ENCODE measurements at places on chromosomes 2 and 18. TPM values are rescaled to one million over a fixed set of nuclear protein-coding genes. Genes with fewer than 3 reads are reported as not detected.

DNA sequence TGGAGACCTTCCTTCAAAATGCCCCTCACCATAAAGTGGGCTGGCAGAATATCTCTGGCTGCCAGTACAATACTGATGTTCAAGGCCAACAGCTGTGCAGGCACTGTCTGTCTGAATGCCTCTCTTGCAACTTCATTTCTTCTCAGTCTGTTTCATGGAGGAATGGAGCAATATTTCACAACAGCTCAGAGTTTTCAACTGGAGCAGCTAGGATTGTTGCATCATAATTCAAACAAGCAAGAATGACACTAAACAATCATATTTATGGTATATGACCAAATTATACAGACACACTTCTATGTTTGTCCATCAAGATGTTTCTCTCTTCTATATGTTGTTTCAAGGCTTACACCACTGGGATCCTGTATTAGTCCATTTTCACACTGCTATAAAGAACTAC is 444.2 kb downstream of the LRATD1 start:
- no peak for DNase-seq

DNA sequence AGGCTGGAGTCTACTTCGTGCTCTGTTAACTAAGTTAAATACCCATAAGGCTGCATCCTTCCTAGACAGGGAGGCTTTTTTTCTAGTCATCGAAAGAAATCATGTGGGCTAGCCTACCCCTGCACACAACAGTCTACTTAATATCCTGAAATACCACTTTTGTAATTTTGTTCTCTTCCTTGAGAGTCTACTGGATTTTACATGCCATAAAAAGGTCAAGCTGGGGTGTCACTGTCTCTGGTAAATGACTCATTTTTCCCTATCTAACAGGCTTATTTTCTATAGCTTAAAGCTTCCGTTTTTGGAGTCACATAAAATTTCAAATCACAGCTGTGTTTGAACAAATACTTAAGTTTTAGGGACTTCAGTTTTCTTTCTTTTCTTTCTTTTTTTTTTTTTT is 10.7 kb upstream of the STAM2 start:
- DNase-seq = no peak

DNA sequence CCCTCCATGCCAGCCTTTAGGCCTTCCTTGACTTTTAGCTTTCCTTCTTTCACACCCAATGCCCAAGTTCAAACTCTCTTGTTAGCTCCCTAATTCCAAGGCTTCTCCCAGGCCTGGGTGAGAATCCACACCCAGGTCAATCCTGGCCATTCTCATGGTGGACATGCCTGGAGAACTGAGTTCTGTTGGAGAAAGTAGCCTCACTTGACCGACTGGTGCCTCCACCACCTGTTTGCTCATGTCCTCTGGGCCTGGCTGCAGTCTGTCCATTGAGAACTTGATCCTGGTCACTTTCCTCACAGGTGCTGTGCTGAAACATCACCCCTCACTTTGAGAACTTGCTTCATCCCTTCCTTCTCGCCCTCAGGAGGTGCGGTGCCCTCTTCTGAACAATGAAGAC is 189.1 kb upstream of the TWIST2 start:
- DNase-seq = no peak

- DNase-seq = no peak
These were observed 55.8 kb downstream of the GDF7 start for GRCh38 chr2:20722592-20723240.

TCF23 gene
- polyA plus RNA-seq = not detected

PCARE gene
- not detected for polyA plus RNA-seq

- DNase-seq = no peak
These were observed 798 bp downstream of the TANC1 start for GRCh38 chr2:158969162-158969714.

SFTPB gene
- not detected for polyA plus RNA-seq

DNA sequence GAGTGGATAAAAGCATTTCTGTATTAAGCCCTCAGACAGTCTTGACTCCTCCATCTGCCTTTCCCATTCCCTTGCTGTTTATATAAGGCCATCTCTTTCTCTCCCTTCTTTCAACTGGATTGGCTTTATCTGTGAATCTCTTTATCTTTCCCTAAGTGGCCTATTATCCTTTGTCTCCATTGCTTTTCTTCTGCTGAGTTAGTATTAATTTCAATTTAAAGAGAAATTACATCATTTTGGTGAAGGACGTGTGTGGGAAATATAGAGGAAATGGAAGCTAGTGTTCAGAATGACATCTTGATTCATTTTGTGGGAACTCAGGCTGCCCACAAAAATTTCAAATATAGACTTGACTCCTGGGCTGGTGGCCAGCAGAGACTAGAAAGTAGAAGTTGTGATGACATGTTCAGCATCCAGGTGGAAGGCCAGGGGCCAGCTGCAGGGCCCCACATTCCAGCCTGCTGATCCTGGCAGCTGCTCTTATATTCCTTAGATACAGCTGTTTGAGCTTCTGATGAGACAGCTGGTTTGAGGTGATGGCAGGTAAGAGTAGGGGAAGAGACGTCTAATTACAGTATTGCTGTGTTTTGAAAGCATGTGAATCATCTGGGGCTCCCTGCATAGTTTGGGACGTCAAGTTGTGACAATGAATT is 52.3 kb downstream of the DIS3L2 start:
- peak; percentile 19 for DNase-seq

- DNase-seq = no peak
These were observed 18.4 kb downstream of the MXD1 start for GRCh38 chr2:69933254-69933828.

LYPD6 gene
- polyA plus RNA-seq = not detected

GRCh38 chr2:109597283-109597682 is 16.5 kb downstream of the SEPTIN10 start:
- peak; percentile 51 for DNase-seq

GRCh38 chr2:7691961-7692656 is 774.9 kb downstream of the RNF144A start:
- DNase-seq = no peak

DNA sequence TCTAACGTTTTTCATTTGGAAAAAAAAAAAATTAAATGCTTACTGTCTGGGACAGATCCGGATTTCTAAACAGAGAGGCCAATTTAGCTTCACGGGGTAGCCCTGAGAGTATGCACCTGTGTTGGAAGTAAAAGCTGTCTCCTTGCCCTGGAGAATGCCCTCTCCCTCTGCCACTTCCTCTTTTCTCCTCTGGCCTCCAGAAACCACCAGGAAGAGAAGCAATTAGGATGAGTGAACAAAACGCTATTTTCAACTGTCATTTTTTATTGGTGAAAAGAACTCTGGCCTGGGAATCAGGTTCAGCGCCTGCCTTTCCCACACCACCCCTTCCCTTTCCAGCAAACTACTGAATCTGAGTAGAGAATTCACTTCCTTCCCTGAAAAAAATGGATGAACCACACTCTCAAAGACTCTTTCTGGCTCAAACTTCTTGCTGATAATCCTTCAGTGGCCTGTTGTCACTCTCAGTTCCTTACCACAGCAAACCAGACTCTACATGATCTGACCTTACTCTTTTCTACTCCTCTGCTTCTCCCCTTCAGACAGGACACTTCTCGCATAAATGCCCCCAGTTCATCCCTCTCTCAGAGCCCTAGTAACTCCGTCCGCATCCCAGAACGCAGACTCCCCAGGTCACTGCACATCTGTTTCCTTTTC is 29.8 kb downstream of the KLF7 start:
- no peak for DNase-seq

OSR1 gene
- polyA plus RNA-seq = not detected

GRCh38 chr2:18834341-18834740 is 245.0 kb upstream of the NT5C1B start:
- no peak for DNase-seq

DNA sequence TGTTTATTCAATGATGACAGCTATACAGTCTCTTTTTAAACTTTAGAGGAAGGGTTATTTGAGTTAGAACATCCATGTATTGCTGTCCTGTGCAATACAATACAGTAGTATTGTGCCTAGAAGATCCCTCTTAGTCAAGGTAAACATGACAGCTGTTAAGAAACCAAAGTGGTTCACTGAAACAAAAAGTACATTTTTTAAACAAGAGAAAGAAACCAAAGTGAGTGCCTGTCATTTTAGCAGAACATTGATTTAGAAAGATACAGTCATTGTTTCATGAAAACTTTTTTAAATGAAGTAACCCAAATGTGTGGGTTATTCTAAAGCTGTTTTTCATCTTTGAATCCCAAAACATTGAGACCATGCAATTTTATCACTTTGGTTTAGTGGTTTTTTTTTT is 15.5 kb downstream of the ITPRID2 start:
- no peak for DNase-seq

- no peak for DNase-seq
These were observed 72.7 kb downstream of the NYAP2 start for GRCh38 chr2:225472161-225472560.

ALPI gene
- not detected for polyA plus RNA-seq

GRCh38 chr2:48235076-48235475 is 294.9 kb upstream of the STON1 start:
- no peak for DNase-seq

RESP18 gene
- polyA plus RNA-seq = not detected

DNA sequence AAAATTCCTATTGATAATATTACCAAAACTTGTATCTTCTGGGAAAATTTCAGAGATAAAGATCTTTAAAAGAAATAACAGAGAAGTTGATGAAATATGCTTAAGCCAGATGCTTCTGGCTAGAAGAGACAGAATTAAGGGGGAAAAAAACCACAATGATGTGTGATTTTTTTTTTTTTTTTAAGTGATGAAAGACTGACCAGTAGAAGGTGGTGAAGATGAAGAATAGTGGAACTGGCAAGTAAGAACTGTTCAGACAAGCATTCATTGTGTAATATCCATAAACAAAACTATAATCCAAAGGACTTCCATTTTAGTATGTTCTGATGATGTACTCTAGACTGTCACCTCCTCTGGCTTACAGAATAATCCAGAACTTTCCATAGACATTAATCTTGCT is 89.8 kb downstream of the INO80D start:
- no peak for DNase-seq

DNA sequence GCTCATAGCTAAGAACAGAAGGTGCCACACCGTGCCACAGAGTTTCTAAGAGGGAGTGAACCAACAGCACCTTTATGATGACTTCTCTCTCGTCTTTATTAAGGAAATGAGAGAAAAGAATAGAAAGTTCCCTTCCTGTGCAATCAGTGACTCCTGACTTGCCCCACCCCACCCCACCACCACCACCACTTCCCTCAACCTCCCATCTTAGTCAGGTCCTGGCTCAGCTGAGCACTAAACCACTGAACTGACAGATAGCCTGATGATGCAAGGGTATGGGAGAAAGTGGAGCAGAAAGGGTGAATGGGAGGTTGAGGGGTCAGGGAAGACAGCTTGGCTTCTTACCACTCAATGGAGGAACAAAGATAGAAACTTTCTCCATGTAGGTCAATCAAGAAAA is 75.2 kb upstream of the RMDN2 start:
- no peak for DNase-seq

DNA sequence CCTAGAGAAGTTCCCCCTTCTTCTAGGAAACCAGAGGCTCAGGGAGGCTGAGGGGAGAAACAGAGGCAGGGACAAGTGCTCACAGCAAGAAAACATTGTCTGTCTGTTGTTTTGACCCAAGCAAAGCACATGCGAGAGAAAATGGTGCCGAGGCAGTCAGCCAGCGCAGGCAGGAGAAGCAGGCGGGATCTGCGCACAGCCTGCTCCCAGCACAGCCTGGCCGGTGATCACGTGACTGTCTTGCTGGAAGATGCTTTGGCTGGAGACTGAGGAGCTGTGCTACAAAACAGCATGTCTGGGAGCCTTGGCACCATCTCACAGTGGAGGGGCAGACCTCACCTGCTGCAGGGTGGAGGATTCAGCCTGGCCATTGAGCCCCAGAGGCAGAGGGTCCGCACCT is 93.7 kb upstream of the MYCN start:
- DNase-seq = no peak

DNA sequence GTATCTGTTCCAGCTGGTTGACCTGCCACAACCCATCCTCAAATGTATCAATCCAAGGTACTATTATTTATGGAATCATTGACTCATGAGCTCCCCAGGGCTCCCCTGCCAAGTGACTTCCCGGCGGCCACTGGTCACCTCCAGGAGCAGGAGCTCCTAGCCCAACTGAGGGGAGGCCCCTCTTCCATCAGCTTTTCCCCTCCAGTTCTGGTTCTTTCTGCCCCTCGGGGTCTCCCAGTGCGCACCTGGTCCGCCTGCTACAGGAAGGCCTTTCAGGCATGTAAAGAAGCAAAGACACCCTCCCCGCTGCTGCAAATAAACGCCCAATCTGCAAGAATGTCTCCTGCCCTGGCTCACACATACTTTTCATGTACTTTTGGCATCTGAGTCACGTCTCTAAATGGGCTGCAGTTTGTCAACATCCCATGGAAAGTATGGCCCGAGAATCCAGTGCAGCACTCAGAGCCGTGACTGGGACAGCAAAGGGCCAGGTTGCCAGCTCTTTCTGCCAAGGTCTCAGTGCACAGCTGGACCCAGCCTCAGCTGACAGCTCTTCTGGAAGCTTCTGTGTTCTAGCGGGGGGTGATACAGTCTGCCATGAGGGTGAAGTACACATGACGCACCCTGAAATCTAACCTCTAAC is 41.4 kb downstream of the KLHL29 start:
- DNase-seq = no peak

DNA sequence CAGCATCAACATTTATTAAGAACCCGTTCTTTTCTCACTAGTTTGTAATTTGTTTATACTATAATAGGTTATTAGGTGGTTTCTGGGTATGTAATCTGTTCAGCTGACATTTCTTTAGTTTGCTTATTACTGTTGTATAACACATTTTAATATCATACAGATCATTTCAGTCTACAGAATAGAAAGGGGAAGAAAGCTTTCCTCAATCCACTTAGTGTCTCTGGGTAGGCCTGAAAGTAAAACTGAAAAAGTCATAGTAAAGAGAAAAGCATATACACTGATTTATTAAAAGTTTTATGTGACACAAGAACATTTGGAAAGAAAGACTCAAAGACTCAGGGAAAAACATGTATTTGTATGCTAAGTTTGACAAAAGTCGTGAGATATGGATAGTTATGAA is 16.8 kb upstream of the KCNJ3 start:
- DNase-seq = no peak

GRCh38 chr2:231126123-231126522 is 1.3 kb upstream of the HTR2B start:
- DNase-seq = no peak

LYG1 gene
- polyA plus RNA-seq = 0.83 TPM

CCT4 gene
- 320 TPM for polyA plus RNA-seq

CEP68 gene
- 9.8 TPM for polyA plus RNA-seq

FOXI3 gene
- polyA plus RNA-seq = not detected

DNA sequence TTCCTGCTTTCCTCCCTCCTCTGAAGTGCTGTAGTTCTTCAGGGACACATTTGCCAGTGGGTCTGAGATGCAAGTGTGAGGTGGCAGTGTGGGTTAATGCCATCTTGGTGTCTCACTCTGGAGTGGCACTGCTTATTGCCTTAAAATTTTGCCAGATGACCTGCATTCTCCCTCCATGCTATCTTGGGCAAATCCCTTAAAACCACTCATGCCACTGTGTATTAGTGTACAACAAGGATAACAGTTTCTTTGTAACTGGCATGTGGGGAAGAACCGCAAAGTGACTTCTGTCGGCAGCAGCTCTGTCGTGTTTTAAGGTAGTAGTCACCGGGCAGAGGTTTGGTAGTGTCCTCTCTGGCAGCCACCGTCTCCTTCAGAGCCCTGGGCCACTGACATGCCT is 124.2 kb downstream of the NEDD4L start:
- no peak for DNase-seq

Data from GM12878 (cell line).